ENCODE measurements at places on chromosomes 4 and X.

DNA sequence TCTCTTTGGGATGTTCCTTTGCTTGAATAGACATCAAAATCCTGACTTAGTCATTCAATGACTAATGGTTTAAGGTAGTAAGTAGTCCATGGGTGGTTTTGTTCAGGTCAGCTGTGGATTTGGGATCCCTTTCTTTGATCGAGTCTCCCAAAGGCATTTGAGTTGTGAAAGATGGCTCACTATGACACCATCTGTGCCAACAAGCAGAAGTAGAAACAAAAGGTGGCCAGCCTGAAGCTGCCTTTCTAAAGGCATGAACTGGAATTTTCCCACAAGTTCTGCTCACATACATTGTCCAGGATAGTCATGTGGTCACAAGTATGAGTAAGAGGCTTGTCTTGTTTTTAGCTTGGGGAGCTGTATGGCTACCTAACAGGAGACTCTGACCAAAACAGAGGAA, 129.9 kb downstream of the CCNG2 start:
- no peak for DNase-seq

- DNase-seq = peak; percentile 14
Measured at GRCh38 chr4:15779306-15779705, 1.2 kb downstream of the CD38 start.

GRCh38 chrX:154541896-154542722, 4.5 kb downstream of the G6PD start:
- peak; percentile 9 for DNase-seq

- DNase-seq = no peak
Measured at GRCh38 chr4:156941940-156942548, 29.6 kb downstream of the PDGFC start.

DNA sequence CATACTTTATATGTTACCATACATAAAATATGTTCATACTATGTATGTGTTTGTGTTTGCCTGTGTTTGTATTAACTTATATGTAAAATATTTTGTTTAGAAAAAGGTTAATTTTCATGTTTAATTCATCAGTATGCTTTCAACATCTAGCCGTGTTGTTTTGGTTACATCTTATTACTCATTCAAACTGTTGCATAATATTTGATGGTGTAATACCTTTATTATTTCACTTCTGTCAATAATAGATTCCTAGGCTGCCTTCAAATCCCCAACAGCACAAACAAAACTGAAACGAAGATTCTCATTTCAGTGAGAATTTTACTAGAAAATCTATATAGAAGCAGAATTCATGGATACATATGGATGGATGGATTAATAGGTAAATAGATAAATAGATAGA, 462.3 kb upstream of the ADGRL3 start:
- no peak for DNase-seq

DNA sequence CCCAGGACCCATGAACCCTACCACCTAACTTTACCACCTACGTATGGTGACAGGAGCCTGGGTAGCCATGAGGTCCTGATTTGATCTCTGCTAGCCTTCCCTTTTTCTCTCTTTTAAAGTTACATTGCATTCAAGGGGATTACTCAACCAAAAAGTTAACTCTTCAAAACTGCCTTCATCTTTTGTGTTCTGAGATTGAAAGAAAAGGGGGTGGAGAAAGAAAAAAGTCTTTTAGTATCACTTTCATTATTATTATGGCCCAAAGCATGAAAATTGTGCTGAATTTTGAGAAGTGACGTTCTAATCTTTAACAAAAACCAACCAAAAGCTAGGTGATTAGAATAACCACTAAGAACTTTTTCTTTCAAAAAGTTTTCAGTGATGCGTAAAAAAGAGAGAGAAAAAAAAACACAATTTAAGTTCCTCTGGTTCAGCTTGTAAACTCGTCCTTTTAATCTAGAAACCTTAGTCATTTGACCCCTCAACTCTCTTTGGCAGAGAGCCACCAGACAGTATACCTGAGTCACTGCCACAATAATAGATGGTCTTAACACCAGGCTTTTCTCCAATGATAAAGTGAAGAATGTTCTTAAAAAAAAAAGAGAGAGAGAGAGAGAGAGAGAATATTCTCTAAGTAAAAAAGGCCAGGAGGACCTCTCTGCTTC, 347.4 kb upstream of the FGF13 start:
- no peak for DNase-seq

- no peak for DNase-seq
Measured at GRCh38 chr4:110975338-110975737, 352.5 kb upstream of the PITX2 start.

- DNase-seq = no peak
Measured at GRCh38 chr4:168794881-168795280, 215.2 kb downstream of the CBR4 start.

DNA sequence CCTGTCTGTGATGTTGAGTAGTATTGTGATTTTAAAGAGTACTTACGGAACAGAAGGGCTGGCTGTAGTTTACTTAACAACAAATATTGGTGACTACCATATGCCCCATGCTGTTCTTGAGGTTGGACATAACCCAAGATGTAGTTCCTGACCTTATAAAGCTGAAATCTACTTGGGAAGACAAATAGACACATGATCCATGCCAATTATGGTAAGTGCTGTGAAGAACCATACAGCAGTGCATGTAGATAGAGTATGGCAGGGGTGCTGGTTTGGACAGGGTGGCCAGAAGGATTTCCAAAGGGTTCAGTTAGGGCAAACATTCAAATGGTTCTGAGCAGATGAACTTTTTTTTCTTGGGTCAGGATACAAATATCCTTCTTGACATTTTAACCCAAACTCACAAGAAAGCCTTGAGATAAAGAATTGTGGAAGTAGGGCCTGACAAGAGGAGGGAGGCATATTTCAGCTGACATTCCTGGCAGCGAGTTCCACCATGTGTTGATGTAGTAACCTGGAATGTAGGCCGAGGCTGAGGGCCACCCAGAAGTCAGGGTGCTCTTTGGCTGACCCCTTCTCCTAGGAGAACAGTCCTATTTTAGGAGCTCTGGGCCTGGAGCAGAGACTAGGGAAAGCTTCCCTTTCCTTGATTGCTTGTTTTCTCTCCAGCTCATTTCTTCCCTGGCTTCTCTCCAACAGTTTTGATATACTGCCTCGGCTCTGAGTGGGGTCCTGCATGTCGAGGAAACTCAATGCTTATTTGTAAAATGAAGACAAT, 74.2 kb downstream of the FREM3 start:
- no peak for DNase-seq

DNA sequence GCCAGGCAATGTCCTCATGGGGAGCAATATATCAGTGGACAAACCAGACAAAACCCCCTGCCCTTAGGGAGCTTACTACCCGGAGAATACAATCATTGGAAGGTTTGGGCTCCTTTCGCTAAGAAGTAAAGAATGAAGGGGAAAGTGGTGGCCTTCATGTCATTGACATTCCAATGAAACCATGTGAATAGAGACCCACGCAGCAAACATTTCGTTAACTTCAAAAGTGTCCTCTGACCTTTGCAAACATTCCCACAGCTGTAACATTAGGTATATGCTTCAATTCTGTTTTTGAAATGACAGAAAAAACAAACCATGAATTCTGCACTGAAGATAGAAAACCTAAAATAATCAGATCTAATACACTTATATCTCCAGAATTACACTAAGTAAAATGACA, 7.0 kb downstream of the ATP8A1 start:
- DNase-seq = no peak

DNA sequence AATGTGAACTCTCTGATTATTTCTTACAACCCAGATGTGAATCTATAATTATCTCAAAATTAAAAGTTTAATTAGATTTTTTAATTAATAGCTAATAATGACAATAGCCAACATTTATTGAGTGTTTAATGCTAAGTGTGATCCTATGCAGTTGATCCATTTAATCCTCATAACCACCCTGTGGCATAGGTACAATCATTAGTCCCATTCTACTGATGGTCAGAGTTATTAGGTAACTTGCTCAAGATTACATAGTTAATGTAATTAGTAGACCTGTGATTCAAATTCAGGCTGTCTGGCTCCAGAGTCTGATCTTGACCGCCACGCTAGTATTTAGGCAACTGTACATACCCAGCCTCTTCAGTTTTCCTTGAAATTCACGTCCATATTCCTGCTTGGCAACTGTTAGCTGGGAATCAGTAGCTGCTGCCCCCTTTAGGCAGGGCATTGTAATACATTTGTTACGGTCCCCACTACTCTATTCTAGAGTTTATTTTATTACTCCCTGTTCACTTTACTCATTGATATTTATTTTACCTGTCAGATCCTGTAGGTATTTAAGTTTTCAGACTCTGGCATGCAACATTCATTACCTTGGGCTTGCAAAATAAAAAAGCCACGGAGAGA, 20.6 kb upstream of the TEC start:
- DNase-seq = no peak

GRCh38 chrX:7269589-7269988, 121.6 kb upstream of the PUDP start:
- DNase-seq = no peak

- DNase-seq = no peak
Measured at GRCh38 chr4:38141808-38142500, 181.8 kb downstream of the PTTG2 start.

DNA sequence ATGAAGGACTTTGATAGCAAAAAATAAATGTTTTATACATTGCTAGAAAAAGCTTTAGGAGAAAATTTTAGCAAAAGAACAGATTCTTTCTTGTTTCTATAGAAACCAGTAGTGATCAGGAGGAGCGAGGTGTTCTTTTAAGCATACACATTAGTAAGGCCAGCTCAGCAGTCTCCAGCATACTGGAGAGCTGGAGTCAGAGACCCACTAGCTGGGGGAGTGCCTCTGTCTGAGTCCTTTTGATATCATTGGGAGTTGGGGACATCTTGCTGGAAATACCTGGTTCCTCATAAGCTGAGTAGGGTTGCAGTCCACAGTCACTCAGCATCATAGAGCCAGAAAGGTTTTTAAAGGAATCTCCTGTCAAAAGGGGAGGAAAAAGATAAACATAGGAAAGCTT, 67.4 kb downstream of the AFF2 start:
- DNase-seq = no peak

DNA sequence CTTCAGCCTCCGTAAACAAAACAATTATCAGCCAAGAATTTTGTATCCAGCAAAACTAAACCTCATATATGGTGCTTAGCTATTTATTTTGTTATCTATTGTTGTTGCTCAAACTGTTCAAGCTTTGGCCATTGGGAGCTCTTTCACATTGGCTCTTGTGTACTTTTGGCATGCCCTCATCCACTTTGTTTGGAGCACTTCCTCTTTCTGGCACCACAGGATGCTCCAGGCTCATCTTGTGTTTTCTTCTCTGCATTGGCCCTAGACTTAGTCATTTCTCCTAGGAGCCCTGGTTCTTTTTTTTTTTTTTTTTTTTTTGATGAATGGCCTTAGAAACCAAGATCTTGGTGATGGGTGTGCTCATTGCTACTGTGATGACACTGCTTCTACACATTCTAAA, 74.5 kb downstream of the DIPK2B start:
- no peak for DNase-seq

DNA sequence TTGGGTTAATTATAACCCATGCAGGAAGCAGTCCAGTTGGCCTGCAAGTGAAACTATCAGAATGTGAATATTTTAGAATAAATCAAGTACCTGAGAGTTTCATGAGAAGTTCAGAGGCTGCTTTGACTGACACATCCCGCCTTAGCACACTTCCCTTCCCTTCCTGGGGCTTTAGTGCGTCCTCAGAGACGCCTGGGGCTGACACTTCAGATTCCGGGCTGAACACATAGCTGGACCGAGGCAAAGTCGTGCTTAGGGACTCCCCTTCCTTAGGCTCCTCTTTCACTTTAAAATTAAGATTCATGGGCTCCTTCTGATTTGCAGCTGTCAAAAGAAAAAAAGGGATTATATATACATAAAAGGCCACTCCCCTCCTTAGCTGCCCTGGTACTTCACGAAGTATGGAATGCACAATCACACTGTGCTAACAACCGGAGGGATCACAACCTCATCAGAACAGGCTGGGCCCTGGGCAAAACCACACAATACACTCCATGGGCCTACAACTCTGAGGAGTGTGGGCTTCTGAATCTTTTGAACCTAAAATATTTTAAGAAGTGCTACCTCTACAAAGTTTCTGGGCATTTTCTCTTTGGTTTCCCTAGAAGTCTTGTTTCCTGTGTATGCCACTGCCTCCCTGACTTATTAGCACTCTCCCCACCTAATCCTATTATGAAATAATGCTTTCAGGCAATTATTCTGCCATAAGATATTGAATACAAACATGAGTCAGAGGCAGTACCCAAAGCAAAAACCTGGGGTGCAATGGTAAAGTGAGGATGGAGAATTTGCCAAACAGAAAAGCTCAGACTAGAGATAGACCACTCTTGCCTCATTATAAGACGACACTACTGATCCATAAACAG, 68.2 kb downstream of the ZNF827 start:
- DNase-seq = no peak

- DNase-seq = no peak
Measured at GRCh38 chr4:4541040-4541631, 712 bp downstream of the STX18 start.

DNA sequence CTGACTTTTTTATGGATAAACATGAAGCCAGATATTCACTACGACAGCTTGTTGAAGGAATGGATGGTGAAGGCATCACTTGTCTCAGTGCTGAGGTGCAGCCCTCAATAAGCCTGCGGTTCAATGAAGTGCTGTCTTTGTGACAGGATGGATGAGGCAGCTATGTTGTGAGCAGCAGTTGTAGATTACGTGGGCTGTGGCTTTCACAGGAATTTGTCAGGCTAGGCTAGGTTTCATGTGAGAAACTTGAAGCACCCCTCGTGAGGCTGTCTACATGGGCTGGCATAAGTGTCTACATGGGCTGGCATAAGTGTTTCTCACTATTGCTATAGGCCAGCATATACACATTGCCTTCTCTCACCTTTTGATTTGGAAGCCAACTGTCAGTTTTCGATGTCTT, 1050.0 kb downstream of the ADGRL3 start:
- no peak for DNase-seq

DNA sequence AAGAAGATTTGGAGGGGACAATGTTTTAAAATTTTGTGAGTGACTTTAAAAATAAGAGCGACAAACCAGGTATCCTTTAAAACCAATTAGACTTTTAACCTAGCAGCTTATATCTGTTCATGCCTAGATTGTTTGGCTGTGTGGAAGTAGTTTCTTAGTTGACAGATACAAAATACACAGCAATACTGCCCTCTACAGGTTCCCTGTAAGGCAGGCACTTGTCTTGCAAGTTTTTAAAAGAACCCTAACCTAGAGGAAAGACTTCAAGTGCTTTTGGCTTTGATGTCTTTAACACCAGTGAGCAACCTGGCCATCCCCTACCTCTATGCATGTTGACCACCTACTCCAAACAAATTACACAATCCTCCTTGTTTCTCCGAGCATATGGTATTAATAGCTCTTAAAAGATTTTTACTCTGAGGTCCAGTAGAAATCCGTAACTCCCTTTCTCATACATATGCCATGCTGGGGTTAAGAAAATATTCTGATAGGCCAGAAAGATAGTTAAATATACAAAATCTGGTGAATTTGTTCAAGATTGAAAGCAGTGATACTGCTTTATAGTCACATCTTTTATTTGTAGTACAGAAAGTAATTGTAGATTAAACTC, 273.0 kb downstream of the ARHGAP24 start:
- DNase-seq = no peak

GRCh38 chr4:25090516-25090915, 59.8 kb upstream of the LGI2 start:
- no peak for DNase-seq
